ENCODE measurements at places on chromosomes 13 and 19.

DNA sequence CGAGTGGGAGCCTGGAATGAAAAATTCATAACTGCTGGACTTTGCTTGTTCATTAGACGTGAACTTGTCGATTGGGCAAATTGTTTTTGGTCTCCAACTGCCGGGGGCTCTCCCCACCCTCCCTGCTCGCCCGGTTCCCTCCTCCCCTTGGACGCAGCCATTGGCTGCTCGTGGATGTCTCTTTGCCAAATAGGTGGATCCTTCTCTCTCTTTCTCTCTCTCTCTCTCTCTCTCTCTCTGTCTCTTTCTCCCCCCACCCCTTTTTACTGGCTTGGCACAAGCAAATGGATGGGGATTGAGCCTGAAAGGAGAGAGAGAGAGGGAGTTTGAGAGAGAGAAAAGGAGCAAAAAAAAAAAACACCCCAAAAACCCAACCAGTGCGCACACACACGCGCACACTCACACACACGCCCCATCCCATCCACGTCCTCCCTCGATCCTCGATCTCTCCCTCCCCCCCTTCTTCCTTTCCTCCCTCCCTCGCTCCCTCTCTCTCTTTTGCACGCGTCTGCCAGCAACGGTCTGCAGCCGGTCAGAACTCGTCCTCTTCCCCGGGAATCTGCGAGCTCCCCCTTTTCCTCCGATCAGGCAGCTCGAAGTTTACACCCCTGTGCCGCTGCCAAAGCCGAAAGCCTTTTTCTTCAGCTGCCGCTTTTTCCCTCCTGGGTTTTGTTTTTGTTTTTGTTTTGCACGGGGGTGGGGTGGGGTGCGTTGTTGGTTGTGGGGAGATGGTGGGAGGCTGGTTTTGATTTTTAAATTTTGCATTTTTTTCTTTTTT lies 27.8 kb downstream of the NFIX start:
- DNase-seq: peak; percentile 70

DNA sequence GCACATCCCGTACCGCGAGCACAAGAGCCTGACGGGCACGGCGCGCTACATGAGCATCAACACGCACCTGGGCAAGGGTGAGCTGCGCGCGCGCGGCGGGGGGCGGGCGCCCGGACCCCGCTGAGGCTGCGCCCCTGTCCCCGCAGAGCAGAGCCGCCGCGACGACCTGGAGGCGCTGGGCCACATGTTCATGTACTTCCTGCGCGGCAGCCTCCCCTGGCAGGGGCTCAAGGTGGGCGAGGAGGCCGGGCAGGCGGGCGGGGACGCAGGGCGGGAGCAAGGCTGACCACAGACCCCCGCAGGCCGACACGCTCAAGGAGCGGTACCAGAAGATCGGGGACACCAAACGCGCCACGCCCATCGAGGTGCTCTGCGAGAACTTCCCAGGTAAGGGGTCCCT lies 36.5 kb downstream of the BTBD2 start:
- DNase-seq: no peak

DNA sequence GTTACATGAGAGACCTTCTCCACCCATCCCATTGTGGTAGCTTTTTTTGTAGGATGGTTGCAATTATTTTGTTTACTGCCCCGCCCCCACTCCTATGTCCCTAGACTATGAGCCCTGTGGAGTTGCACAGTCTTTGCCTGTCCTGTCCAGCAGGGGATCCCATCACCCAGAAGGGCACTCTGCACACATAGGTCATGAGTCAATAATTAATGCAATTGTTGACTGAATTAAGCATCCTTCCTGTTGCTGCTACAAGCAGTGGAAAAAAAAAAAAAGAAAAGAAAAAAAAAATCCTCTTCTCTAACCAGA lies 14.2 kb downstream of the C19orf81 start:
- no peak for DNase-seq

DNA sequence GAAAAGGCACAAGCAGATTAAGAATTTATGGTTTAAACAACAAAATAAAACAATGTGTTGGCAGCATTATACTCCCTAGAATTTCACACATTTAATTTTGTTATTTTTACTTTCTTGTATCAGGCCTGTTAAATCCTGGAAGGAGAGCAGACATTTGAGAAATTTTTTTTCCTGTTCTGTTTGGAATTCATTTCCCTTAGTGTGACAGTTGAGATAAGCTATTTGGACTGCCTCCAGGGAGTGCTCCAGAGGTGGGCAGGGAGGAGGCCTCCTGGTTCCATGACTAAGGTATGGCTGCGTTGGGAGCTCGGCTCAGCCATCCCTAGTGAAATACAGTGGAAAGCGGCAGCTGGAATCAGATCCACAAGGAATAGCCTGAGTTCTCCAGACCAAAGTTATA lies 185.7 kb downstream of the KCNRG start:
- no peak for DNase-seq

GRCh38 chr19:3160219-3160618 lies 18.4 kb upstream of the S1PR4 start:
- DNase-seq: no peak

DNA sequence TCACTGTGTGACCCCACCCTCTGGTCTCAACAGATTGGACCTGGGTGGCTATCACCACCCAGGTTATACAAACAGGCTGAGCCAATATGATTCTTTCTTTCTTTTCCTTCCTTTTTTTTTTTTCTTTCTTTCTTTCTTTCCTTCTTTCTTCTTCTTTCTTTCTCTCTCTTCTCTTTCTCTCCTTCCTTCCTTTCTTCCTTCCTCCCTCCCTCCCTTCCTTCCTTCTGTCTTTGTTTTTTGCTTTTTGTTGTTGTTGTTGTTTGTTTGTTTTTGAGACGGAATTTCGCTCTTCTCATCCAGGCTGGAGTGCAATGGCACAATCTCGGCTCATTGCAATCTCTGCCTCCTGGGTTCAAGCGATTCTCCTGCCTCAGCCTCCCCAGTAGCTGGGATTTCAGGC lies 17.0 kb upstream of the PTPRS start:
- DNase-seq: no peak

DNA sequence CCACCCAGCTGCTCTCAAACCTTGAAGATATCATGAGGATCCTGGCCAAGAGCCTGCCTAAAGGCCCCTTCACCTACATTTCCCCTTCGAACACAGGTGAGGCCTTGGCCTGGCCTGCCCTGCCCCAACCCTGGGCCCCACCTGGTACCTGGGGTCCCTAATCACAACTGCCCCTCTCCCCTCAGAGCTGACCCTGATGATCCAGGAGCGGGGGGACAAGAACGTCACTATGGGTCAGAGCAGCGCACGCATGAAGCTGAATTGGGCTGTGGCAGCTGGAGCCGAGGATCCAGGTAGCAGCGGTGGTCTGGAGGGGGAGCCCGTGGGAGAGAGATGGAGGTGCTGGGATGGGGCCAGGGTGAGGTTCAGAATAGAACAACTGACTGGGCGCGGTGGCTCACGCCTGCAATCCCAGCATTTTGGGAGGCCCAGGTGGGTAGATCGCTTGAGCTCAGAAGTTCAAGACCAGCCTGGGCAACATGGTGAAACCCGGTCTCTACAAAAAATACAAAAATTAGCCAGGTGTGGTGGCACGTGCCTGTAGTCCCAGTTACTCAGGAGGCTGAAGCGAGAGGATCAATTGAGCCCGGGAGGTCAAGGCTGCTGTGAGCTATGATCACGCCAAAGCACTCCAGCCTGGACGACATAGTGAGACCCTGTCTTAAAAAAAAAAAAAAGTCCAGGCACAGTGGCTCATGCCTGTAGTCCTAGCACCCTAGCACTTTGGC lies 17.5 kb downstream of the DDX39A start:
- no peak for DNase-seq

DNA sequence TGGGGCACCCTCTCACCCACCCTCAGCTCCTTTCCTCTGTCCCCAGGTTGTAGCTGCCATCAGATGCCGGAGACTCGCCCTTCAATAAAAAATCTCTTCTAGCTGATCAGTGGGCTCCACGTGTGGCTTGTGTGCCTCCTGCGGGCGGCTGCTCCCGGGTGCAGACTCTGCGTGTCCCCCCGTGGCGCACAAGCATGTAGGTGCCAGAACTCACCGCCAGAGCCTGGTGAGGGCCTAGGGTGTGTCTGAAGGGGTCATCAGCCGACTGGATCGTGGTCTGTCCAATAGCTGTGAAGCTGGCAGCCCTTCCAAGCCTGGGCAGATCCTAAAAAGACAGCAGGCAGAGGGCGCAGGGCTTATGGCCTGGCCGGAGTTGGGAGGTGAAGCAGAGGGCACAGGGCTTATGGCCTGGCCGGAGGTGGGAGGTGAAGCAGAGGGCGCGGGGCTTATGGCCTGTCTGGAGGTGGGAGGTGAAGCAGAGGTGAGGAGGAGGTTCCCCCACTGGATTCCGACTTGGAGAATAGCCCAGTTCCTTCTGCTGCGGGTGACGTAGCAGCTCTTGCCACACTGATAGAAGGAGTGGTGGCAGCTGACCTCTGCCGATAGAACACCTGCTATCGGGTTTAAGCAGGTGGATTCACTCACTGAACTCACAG lies 11.7 kb downstream of the NOP53 start:
- DNase-seq: no peak

DNA sequence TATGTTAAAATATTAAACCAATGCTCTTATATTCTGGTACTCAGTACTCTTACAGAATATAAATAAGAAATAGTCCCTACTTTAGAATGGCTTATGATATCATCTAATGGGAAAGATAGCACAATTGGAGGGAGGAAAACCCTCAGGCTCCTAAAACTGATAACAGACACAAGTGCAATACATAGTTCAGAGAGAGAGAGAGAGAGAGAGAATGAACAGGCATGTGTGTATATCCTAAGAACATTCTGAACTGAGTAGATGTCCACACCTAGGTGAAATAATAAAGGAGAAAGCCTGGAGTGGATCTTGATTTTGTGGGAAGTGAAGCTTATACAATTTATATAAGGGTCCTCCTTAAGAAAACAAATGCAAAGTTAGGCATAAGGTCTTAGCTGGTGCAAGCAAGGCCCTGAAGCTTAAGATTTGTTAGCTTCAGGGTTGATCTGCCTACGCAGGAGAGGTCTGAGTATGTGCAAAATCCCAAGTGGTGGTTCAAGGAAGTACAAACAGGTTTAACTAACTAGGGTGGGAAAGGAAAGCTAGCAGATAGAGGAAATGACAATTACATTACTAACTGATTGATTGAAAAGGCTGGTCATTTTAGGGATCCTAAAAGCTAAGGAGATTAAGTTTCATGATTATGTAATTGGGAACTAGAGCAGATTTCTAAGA lies 53.3 kb downstream of the SOX21 start:
- DNase-seq: no peak

- DNase-seq: no peak
These were observed 6.0 kb upstream of the TEX30 start for GRCh38 chr13:102779436-102780159.

DNA sequence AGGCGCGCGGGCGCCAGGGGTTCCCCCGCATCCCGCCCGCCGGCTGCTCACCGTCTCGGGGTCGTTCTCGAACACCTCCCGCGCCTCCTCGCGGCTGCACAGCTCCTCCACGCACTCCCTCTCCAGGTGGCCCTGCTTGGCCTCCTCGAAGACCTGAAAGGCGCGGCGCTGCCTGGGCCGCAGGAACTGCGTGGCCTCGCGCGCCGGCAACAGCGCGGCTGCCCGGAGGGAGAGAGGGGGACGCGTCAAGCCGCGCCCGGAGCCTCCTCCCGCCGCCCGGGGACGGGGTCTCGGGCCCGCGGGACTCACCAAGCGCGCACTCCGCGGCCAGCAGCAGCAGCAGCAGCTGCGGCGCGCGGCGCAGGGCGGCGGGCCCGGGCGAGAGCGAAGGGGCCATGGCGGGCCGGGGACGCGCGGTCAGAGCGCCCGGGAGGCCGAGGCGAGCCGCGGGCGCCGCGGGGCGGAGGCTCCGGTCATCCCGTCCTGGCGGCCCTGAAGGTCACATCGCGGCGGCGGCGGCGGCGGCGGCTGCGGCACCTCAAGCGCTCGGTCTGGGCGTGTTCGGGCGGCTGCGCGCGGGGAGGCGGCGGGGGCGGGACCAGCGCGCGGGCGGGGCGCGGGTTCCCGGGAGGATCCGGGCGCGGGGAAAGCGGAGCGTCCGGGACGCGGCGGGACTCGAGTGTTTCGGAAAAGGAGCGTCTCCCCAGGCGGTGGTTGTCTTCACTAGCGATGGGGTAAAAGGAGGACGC lies at the start of gene GAS6:
Gene GAS6, minus strand, starts transcription at position 553 of the 749 bp plus-strand sequence. Its CDS starts 156 bp downstream, at position 397.
- no peak for DNase-seq

DNA sequence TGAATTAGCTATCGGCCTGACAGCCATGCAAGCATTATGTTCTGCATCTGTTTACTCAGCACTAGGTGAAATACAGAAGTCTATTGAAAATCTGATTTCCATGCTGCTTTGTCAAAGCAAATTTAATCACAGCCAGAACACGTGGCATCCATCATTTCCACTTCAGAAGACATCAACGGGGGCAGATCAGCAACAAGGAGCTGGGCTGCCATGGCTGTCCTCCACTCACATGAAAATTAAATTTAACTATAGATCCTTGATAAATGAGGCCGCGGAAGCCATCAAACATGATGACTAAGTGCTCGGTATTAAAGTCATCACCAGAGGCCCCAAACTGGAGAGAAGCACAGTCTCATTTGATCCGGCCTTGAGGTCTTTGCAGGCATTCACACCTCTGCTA lies 443.5 kb downstream of the HS6ST3 start:
- DNase-seq: no peak

GRCh38 chr19:15449620-15450527 lies at the start of gene WIZ:
TSS of gene WIZ (minus strand) at chr19:15449956. CDS start at chr19:15448307, 1,649 bp downstream.
- DNase-seq: no peak

GRCh38 chr19:4728871-4729270 lies 5.2 kb upstream of the DPP9 start:
- DNase-seq: no peak

DNA sequence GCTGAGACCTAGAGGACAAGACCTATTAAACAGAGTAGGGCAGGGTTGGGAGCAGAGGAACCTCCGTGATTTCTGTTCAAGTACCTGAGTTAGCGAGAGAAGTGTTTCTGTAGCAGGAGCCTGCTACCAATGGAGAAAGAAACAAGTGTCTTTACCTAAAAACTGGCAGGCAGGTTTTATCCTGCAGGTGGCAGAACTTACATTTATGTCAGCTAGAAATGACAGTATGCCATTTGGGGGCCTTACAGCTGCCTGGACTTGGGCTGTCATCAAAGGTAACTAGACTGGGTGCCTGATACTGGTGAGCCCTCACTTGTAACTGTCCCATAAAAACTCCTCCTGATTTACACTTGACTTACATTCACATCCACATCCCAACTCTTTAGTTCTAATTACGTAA lies 185.3 kb upstream of the MIR17HG start:
- DNase-seq: no peak

DNA sequence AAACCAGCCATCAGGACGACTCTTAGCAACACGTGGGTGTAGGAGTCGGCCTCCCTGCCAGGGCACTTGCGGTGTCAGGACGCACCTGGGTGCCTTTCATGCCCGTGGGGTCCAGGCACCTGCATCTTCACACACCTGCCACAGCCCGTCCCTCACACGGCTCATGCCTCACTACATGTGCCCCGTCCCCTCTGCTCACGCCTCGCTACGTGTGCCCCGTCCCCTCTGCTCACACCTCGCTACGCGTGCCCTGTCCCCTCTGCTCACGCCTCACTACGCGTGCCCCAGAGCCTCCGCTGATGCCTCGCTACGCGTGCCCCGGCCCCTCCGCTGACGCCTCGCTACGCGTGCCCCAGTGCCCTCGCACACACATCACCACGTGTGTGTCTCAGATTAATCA lies 58.0 kb upstream of the F7 start:
- no peak for DNase-seq

GRCh38 chr13:109271061-109271460 lies 515.3 kb downstream of the IRS2 start:
- DNase-seq: no peak
